SW480 (cell line): ENCODE measurements at places on chromosomes 3 and 15.

DNA sequence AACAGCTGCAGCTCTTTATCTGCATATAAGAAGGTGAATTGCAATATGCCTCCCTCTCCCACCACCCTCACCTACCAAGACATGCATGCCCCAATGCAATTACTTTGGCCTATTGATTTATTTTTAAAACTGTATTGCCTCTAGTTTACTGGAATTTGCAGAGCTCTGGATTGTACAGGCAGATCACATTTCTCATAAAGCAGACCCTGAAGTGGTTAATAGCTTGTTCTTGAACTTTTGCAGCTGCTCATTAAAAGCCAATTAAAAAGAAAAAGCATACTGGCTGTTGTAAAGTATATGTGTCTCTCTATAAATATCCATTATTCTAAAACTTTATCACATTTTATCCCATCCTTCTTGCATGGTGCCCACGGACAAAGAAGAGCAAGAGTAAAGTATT is 221.5 kb upstream of the TOPAZ1 start:
- DNase-seq: no peak

- DNase-seq: peak; percentile 64
These were observed 24.6 kb upstream of the CORO2B start for GRCh38 chr15:68553994-68554720.

GRCh38 chr3:72576563-72576962 is 271.7 kb downstream of the SHQ1 start:
- no peak for DNase-seq

- no peak for DNase-seq
These were observed 230.7 kb upstream of the TRIM42 start for GRCh38 chr3:140447136-140447535.

GRCh38 chr3:16112910-16113504 is 61.5 kb upstream of the GALNT15 start:
- no peak for DNase-seq

GRCh38 chr15:90432253-90432652 is 44.2 kb downstream of the IQGAP1 start:
- no peak for DNase-seq

DNA sequence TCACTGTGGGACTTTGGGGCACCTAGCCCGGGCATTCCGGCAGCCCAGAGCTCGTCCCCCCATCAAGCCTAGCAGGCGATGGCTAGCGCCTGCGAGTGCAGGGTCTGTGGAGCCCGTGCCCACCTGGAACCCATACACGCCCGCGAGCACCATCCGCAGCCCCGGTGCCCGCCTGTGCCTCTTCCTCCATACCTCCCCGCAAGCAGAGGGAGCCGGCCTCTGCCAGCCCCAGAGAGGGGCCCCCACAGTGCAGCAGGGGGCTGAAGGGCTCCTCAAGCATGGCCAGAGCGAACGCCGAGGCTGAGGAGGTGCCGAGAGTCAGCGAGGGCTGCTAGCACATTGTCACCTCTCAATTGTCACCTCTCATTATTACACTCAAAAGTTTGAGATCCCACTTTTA is 167.8 kb upstream of the EPHA6 start:
- no peak for DNase-seq
